ENCODE measurements at places on chromosomes 5 and 9.

- no peak for DNase-seq
Observed at GRCh38 chr9:124477211-124477647, 27.0 kb downstream of the ADGRD2 start.

DNA sequence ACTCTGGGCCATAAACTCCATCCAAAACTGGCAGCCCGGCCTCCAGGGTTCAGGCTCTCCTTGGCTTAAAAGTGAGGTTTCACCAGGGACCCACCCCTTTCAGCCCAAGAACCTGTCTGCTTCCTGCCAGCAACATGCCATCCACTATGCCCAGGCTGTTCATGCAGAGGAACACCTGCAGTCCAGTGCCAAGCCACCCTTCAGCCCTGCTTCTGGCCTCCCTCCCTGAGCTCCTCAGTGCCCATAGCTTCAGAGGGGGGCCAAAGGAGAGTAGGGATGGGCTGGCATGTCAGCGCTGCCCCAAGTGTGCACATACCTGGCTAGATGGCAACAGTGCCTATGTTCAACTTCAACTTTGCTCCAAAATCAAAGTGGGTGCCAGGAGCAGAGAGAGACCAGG, 166.9 kb upstream of the MRPS30 start:
- no peak for DNase-seq

DNA sequence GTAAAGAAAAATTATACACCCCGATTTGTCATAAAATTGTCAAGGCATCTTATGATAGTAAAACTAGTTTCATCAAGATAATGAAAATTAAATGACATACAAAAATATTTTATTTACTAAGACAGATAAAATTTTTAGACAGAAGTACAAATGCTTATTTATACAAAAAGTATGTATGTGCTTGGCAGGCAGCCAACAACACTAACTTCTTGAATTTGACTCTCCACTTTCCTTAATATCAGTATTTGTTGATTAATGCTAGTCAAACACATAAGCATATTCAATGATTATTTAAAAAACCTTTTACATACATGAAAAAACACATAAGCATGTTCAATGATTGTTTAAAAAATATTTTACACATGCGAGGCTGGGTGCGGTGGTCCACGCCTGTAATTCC, 1079.9 kb upstream of the CDH6 start:
- no peak for DNase-seq

DNA sequence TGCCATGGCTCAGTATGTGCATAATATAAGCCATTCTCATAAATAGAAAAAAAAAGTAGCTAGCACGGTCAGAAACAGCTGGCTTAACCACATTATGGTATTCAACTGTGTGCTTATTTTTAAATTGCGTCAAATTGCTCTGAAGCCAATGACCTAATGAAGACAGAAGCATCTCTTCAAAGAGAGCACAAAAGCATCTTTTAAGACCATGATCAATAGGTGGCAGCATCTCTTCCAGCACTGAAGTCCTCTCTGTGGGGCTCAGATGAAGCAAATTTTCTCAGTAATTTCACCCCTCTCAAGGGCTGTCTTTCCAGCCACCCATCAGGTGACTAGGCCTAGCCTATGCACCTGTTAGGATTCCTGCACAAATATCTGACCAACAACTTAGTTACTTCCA, 251.4 kb downstream of the GLIS3 start:
- no peak for DNase-seq

DNA sequence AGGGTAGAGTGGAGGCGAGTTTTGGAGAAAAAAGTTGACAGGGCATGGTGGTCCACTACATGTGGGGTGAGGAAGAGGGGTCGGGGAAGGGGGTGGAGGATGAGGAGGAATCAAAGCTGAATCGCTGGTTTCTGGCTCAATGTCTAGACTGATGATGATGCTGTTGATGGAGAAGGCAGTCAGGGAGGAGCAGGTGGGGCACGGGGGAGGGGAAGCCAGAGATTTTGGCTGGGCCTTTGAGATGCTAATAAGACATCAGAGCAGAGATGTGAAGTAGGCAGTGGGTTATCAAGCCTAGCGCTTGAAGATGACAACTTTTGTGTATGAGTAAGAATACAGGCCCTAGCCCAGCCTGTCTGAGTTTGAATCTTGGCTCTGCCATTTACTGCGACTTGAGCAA, 32.4 kb upstream of the TTC23L start:
- DNase-seq, result no peak

- no peak for DNase-seq
Observed at GRCh38 chr5:125981016-125981415, 442.2 kb upstream of the GRAMD2B start.

GRCh38 chr9:112378328-112379176, 1.4 kb upstream of the HSDL2 start:
- no peak for DNase-seq
